ENCODE measurements at places on chromosomes 11 and 22. TPM values are rescaled to one million over a fixed set of nuclear protein-coding genes. Genes with fewer than 3 reads are reported as not detected.

Gene OR52I1
- not detected for total RNA-seq

DNA sequence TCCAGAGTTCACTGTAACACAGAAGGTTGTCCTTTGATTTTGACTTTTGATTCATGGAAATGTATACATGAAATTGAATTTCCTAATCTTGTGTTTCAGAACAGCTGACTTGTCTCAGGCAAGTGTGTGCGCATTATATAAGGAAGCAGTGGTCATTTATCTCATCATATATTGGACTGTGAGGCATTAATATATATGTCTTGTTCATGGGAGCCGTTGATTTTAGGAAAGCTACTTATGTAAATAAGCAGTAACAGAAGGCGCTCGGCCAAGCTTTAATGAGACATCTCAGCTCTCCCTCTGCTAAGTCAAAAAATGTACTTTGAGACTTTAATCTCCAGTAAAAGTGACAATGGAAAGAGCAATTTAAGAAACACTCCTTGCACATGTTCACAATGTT lies 100.5 kb downstream of the PDHX start:
- no peak for DNase-seq

Gene OR2AT4
- 0.08 TPM for total RNA-seq

DNA sequence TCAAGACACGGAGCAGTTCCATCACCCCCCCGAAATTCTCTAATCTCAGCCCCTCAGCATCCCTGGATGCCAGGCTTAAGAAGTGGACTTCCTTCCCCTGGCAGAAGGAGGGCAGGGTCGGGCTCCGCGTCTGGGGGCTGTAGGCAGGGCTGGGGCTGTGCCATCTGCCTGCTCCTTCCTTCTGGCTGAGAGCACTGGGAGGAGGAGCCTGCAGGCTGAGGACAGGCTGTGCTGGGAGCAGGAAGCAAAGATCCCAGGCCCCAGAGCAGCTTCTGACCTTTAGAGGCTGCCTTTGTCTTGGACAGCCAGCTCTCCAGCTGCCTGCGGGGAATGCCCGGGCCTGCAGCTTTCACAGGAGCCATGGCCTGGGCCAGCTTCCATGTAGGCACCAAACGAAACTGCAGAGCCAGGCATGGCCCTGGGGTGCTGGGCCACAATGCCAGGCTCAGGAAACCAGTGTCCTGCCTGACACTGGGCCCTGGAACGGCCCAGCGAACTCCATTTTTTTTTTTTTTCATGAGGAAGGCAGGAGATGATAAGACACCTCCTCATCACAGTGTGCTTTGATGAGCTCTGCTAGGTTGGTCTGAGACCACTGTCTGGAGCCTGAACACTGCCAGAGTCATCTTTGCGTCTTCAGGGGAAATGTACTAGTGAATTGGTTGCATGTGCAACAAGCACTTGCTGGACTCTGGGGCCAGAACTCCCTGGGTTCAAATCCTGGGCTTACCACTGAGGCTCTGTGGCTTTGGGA lies 67.9 kb downstream of the MCM5 start:
- DNase-seq = peak; percentile 34

Gene SWAP70
- 36.0 TPM for total RNA-seq

GRCh38 chr11:101996111-101996510 lies 51.1 kb upstream of the CFAP300 start:
- DNase-seq = no peak

DNA sequence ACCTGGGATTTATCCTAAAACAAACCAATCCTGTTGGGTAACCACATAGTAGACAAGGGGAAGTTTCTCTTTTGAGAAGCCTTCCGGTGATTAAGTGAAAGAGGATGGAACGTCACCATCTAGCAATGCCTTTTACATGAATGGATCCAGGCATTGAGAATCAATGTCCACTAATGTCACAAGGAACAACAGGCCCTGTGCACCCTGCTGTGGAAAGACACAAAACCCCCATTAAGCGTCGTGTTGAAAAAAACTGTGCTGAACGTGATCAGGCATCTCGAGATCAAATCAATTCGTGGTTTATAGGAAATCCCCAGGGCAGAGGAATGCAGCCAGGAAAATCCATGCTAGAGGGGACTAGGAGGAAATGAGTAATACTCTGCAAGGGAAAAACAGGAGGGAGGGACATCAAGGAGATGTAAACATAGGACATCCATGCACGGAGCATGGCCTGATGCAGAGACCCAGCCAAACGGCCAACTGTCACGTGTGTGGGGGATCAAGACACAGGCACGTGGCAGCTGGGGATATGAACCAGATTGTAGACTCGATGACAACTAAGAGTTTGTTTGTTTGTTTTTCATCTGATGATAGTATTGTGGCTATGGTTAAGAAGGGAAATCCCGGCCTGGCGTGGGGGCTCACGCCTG lies 38.6 kb upstream of the CARS1 start:
- no peak for DNase-seq

Gene PRR33
- not detected for total RNA-seq

GRCh38 chr11:15169815-15170551 lies 55.3 kb downstream of the INSC start:
- DNase-seq = no peak

- no peak for DNase-seq
These were observed 902.4 kb upstream of the CCDC90B start for GRCh38 chr11:84188521-84188920.

- no peak for DNase-seq
These were observed 61.3 kb downstream of the DENND5A start for GRCh38 chr11:9203691-9204311.

DNA sequence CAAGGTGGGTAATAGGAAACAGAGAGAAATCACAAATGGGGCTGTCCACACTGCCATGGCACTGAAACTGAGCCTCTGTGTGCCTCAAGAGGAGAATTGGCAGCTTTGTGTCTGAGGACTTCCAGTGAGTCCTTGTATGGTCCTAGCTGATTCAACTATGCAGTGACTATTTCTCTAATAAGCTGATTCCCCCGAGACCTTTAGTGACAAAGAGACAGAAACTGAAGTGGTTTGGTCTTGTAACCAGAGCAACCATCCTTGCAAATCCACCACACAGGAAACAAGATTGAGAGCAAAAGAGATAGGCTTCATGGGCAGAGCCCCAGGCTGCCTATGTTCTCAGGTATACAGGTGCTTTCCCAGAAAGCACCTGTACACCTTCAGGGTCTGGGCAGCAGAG lies 1038.5 kb downstream of the NTM start:
- no peak for DNase-seq

Gene CSRP3
- not detected for total RNA-seq

DNA sequence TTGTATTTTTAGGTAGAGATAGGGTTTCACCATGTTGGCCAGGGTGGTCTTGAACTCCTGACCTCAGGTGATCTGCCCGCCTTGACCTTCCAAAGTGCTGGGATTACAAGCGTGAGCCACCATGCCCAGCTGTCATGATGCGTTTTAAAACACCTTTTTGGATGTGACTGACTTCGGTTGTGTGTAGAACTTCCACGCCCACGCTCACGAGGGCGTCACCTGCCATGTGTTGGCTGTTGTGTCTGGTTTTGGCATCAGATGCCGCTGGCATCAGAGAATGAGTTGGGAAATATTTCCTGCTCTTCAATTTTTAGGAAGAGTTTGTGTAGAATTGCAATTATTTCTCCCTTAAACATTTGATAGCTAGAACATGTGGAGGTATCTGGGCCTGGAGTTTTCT lies 109.1 kb downstream of the KCNQ1 start:
- no peak for DNase-seq

- no peak for DNase-seq
These were observed 6.1 kb upstream of the UPB1 start for GRCh38 chr22:24489011-24489410.

Gene RHOD
- total RNA-seq = 10.5 TPM

GRCh38 chr11:92558323-92558722 lies 333.7 kb downstream of the FAT3 start:
- DNase-seq = no peak

GRCh38 chr11:45045683-45046471 lies 95.2 kb upstream of the TP53I11 start:
- DNase-seq = peak; percentile 30

DNA sequence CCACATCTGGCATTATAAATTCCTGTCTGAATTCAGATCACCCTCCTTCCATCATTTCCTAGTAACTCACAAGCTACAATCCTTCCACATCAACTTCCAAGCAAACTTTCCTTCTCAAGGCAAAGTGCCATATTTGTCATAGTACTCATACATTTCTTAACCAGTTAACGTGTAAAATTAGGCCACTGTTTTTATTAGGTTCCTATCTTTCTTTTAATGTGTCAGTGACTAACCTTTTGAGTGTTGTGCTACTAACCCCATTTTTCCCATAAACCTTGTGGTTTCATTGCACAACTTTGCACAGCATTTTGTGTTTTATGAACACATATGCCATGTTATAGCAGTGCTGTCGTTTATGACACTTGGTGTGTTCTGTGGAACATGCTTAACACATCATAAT lies 90.1 kb downstream of the KIF18A start:
- DNase-seq = no peak

Gene NRIP3
- 1.4 TPM for total RNA-seq

DNA sequence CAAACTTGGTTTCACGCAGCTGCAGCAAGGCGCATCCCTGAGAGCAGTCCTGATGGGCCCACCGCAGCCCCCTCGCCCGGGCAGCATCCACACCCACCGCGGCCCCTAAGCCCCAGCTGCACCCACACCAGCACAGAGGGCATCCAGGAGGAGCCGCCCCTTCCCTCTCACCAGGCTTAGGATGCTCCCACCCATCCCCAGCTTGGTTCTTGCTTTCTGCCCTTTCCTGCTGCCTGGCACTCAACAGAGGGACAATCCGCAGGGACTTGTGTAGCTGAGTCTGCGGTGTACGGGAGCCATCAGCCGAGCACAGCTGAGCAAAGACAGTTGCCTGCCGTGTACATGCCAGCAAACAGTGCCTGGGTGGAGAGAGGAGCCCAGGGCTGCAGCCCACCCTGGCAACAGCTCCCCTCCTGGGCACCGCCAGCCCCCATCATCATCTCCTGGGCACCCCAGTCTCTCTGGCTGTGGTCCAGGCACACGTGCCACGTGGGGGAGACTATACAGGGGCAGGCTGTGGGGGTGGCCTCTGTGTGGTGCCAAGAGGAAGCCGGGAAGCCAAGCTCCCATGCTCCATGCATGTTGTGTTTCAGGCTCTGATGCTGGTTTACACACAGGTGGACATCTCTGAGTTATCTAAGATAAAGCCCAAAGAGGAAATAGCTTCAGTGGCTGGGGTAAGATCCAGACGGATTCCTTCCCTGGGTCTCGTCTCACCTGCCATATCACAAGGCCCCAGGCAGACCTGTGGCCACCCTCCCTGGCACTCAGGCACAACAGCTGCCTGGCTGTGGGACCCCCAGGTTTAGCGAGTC lies 36.0 kb upstream of the GNB1L start:
- DNase-seq = no peak

GRCh38 chr11:102111011-102111786 lies 952 bp downstream of the YAP1 start:
- peak; percentile 89 for DNase-seq

- no peak for DNase-seq
These were observed 3.2 kb upstream of the MS4A14 start for GRCh38 chr11:60393016-60393415.

DNA sequence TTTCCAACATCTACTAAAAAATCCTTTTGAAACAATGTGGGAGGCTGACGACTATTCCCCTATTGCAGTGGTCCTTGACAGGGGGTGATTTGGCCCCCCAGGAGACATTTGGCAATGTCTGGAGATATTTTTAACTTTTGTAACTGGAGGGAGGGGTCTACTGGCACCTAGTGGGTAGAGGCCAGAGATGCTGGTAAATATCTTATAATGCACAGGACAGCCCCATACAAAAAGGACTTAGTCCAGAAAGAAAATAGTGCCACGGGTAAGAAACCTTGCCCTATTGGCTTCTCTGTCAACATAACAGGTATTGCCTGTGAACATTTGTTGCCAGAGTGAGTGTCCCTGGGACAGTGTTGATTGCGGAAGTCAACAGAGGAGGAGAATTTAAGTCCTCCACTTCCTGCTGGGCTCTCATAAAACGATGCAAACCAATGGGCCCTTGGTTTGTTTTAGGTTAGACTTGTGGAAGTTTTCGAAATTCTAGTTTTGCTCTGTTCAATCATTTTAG lies 101.6 kb downstream of the MAML2 start:
- no peak for DNase-seq

GRCh38 chr11:122205036-122205435 lies 89.0 kb upstream of the BLID start:
- DNase-seq = no peak

GRCh38 chr22:39264349-39265038 lies 19.7 kb upstream of the PDGFB start:
- DNase-seq = no peak

Gene PIWIL4
- 0.54 TPM for total RNA-seq

DNA sequence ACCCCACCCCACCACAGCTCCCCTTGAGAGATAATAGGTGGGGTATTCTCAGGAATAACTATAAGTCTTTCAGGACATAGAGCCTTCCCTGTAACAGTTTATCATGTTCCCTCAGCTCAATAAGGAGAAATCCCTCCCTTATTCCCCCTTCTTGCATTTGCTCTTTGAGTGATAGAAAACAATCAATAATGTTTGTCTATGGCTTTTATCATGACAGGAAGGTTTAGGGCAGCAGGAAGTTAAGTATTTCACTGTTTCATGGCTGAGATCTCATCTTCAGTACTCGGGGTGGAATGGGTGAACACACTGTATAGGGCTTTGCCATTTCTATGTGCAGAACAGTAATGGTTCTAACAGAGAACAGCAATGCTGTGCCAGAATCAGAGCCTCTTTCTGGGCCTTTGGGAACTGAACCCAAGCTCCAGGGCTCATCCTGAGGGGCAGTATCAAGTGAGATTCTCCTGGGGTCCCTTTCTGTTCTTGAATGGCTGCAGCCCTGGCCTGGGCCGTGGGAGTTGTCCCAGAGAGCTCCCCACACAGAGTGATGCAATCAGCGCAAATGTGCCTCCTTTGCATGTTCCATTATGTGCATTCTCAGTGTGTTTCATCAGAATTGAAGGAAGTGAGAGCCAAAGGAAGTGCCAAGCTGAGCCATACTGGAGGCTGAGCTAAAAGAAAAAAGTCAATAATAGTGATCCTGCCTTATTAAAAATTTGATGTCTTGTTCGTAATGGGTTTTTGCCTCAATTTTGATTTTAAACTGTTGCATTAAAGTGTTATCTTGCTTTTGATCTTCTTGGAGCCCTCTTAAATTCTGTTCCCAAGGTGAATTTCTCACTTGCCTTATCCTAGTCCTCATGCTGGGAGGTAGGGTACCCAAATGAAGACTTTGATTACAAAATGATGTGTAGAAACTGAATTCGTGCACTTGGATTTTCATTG lies 2.9 kb upstream of the CYP2R1 start:
- no peak for DNase-seq

All from endothelial cell (in vitro differentiated cells).